Trophoblast cell (in vitro differentiated cells and primary cell): ENCODE measurements at places on chromosomes 2 and 18.
A peak's percentile ranks its signal among the peaks of the same experiment; 100 is the strongest.

DNA sequence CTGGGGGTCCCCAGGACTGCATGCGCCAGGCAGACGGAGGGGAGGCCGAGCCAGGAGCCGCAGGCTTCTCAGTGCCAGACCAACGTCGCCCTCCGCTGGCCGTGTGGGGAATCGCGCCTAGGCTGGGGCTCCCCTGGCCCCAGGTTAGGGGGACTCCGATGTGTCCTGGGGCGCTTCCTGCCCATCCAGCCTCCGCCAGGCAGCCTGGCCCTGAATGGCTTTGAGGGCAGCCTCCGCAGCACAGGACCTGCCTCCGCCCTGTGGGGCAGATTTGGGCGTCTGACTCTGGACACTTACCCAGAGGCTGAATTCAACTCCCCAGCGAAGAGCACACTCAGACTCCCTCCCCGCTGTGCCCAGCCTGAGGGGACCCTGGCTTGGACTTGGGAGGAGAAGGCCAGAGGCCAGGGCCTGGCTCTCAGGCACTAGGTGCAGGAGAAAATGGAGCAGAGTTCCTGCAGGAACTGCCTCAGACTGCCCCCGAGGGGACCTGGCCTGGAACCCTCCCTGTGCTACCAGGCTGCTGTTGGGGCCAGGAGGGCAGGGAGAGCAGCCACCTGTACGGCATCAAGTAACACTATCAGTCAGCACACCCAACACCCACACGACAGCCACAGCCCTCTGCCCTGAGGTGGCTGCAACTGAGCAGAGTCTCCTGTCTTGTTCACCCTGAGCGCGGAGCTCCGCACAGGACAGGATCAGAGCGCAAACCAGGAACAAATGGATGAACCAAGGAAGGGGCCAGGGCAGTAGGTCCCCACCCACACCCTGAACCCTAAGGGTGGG is 597 bp upstream of the TEKT4 start:
- DNase-seq, result no peak

GRCh38 chr2:113218283-113219091 is 44.7 kb downstream of the PSD4 start:
- DNase-seq, result peak; percentile 34

DNA sequence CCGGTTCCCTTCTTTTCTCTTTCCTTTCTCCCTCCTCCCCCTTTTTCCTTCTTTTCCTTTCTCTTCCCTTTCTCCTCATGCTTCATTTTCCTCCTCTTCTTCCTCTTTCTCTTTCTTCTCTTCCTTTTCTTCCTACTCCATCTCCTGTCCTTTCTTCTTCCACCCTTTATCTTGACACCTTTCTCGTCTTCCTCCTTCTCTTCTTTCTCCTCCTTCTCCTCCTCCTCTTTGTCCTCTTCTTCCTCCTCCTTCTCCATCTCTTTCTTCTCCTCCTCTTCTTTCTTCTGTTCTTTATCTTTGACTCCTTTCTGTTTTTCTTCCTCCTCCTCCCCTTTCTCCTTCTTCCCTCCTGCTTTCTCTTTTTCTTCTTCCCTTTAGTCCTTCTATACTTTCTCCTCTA is 53.2 kb downstream of the CELF4 start:
- DNase-seq, result no peak

GRCh38 chr2:12504443-12504842 is 212.3 kb upstream of the TRIB2 start:
- no peak for DNase-seq

- no peak for DNase-seq
Measured at GRCh38 chr2:109727929-109728447, 66.1 kb upstream of the RGPD5 start.

GRCh38 chr18:48036641-48037421 is 106.4 kb upstream of the SMAD2 start:
- no peak for DNase-seq

DNA sequence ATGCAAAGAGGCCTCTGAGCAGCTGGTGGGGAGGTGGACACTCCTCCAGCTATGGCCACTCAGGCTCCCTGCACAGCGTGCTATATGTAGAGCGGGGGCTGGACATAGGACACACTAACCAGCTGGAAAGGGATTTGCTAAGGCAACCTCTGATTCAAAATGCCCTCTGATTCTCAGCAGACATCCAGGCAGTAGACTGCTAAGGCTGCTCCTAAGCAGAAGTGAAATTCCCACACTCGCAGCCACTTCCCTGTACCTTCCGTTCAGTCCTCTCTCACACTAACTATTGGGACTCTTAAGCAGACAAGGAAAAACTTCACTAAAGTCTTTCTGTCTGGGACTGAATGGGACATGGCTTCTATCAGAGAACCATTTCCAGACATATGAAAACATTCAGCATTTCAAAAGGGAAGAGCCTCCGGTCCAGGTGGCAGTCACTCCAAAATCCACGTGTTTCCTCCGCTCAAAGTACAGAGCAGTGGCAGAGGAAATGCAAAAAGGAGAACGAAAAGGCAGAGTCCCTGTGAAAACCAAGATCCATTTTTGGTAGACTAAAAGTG is 265.8 kb downstream of the TTC32 start:
- no peak for DNase-seq

DNA sequence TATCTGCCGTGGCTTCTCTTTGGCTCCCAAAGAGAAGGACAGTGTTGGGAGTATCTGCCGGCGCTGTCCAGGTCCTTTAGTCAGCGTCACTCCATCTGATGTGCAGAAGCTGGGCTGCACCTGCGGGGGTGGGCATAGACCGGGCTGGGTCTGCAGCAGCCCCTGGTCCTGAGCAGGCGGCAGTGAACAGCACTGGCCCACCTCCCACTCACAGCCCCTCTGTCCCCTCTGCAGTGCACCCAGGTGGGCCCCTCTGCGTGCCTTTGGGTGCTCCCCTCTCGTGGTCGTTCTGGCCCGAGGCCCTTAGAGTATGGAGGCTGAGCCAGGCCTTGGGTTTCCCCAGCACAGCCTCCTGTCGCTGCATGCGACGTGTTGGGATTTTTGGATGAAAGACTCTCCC is 95.7 kb downstream of the USP40 start:
- DNase-seq, result no peak

DNA sequence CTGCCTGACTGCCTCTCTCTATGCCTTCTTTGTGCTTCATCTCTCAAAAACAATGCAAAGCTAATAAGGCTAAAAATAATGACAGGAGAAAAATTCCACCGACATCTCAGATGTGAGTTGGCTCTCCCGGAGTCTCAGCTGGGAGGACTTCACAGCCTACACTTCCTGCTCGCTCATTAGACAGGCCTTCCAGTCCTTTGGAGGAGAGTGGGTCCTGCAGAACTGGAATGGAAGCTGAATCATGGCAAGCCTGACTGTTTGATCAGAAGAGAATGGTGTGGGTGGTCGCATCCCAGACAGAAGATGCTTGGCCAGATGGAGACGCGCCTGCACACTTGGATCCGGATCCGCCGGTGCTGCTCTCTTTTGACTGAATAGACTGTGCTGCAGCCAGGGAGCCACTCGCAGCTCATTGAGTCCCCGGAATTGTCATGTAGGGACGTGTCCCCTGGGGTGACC is 49.7 kb downstream of the TRIB2 start:
- no peak for DNase-seq

DNA sequence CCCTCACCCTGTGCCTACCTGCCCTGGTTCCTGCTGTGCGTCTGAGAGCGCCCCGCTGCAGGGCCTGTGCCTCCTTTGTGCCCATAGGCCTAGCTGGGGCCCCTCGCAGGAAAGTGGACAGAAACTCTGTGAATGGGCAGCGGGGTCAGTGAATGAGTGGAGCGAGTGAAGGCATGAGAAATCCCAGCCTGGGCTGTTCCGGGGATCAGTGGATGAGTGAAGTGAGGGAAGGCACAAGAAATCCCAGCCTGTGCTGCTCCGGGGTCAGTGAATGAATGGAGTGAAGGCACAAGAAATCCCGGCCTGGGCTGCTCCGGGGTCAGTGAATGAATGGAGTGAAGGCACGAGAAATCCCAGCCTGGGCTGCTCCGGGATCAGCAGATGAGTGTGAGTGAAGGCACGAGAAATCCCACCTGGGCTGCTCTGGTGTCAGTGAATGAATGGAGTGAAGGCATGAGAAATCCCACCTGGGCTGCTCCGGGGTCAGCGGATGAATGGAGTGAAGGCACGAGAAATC is 2.0 kb downstream of the COLEC11 start:
- no peak for DNase-seq

DNA sequence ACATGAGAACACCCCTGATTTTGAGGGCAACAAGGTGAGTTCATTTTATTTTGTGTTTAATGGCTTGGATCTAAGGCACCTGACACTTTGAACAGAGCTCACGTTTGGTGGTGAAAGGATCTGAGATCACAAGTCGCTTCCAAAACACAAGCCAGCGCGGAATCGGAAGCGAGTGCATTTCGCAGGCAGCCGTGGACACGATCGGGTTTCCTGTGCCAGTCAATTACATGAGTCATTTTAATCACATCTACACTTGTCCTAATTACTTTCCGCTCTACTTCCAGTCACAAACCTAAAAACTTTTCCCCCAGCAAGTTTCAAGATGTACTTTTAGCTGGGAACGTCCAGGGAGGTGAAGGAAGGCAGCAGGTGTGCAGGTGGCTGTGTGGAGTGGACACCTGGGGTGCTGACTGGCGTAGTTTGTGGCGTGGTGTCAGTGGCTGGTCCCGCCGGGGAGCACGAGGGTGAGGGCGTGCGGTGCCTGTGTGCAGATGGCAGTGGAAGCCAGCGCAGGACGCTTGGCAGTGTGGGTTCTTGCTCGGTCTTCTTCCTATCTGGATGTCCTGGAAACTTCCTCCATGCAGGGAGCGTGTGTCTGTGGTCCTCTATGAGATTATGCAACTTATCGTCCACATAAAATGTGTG is 75.6 kb downstream of the DCDC2C start:
- no peak for DNase-seq

- no peak for DNase-seq
Measured at GRCh38 chr2:101995019-101995418, 3.3 kb downstream of the IL1R2 start.

GRCh38 chr18:64287926-64288325 is 139.0 kb upstream of the LINC00305 start:
- no peak for DNase-seq

- no peak for DNase-seq
Measured at GRCh38 chr2:8203364-8203763, 478.5 kb upstream of the ID2 start.

- peak; percentile 66 for DNase-seq
Measured at GRCh38 chr2:208984376-208985090, 439.3 kb upstream of the MAP2 start.

DNA sequence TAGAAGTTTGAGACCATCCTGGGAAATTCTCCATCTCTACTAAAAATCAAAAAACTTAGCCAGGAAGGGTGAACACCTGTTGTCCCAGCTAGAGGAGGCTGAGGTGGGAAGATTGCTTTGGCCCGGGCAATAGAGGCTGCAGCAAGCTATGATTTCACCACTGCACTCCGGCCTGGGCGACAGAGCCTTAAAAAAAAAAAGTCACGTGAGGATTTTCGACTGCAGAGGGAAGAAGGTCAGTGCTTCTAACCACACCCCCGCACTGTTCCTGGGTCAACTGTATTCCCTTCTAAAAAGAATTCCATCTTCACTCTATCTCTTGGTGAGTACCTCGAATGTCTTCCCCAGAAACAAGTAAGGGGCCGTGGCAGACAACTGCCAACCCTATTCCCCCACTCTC is 31.3 kb downstream of the ADAM17 start:
- no peak for DNase-seq

GRCh38 chr2:226366920-226367319 is 432.7 kb downstream of the IRS1 start:
- no peak for DNase-seq

DNA sequence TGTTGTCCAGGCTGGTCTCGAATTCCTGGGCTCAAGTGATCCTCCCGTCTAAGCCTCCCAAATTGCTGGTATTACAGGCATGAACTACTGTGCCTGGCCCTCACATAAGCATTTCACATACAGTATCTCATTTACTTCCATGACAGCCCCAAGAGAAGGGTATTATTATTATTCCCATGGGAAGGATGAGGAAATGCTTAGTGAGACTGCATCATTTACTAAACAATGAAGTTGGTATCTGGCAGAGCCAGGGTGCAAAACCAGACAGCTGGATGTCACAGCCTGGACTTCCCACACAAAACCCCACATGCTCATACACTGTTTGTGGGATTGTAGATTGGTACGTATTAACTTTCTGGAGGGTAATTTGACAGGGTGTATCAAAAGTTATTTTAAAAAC is 29.9 kb downstream of the DAPL1 start:
- no peak for DNase-seq

GRCh38 chr2:96839293-96839874 is 4.4 kb downstream of the ANKRD23 start:
- no peak for DNase-seq

- no peak for DNase-seq
Measured at GRCh38 chr2:213007290-213007838, 144.0 kb downstream of the IKZF2 start.

GRCh38 chr18:65711493-65711892 is 39.3 kb upstream of the CDH7 start:
- no peak for DNase-seq

GRCh38 chr2:80016171-80016570 is 288.4 kb downstream of the LRRTM1 start:
- DNase-seq, result no peak

GRCh38 chr2:70115646-70116442 is 28.6 kb downstream of the PCBP1 start:
- no peak for DNase-seq

DNA sequence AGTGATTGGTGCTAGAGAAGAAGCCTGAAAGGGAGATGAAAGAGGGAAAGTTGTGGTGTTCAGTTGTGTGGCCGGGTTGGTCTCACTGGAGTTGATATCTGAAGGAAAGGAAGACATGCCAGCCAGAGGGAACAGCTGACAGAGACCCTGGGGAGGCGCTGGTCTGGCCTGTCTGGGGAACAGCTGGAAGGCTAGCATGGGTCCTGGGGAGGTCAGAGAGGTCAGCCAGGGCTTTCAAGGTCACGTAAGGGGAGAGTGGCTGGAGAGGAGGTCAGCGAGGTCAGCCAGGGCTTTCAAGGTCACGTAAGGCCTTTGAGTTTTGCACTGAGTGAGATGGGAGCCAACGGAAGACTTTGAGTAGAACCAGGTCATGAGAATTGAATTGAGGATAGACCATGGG is 11.0 kb downstream of the DYSF start:
- DNase-seq, result no peak

DNA sequence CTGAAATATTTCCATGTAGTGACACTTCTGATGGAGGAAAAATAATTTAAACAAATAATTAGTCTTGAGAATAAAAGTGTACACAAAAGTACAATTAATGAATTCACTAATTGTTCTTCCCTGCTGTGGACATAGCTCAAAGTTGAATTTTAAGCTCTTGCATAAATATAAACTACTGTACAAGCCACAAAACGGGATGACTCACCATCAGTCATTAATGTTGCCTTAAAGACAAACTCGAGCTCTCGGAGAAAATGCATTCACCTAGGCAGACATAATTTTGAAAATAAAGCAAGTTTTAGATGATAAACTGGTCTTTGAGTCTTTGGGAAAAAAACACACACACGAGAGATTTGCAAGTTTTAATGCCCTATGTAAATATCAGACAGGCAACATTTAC is 436.4 kb downstream of the ZNF521 start:
- DNase-seq, result no peak

- DNase-seq, result no peak
Measured at GRCh38 chr2:156473445-156473844, 37.3 kb downstream of the GPD2 start.

- DNase-seq, result no peak
Measured at GRCh38 chr2:155692106-155692505, 640.4 kb downstream of the NR4A2 start.
